ENCODE measurements at places on chromosomes 2 and 18.

GRCh38 chr2:216648105-216648504 lies 14.9 kb downstream of the IGFBP2 start:
- DNase-seq = no peak

DNA sequence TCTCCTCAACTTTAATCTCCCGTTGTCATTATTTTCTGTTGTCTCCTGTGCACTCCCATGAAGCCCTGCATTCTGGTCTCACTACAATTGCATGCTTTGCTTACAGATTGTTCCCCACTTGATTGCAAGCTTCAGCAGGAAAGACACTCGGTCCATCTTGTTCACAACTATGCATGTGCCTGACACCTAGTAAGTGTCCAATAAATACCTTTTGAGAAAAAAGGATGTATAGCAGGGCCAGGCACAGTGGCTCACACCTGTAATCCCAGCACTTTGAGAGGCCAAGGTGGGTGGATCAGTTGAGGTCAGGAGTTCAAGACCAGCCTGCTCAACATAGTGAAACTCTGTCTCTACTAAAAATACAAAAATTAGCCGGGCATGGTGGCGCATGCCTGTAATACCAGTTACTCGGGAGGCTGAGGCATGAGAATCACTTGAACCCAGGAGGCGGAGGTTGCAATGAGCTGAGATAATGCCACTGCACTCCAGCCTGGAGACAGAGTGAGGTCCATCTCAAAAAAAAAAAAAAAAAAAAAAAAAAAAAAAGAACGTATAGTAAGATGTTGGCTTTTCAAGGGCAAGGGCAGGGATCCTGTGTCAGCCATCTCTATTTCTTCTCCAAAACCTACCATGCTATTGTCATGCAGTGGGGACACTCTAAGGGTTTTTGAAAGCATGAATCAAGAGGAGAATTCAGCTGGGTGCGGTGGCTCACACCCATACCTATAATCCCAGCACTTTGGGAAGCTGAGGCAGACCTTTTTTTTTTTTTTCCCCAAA lies 338.3 kb downstream of the MYCN start:
- no peak for DNase-seq

DNA sequence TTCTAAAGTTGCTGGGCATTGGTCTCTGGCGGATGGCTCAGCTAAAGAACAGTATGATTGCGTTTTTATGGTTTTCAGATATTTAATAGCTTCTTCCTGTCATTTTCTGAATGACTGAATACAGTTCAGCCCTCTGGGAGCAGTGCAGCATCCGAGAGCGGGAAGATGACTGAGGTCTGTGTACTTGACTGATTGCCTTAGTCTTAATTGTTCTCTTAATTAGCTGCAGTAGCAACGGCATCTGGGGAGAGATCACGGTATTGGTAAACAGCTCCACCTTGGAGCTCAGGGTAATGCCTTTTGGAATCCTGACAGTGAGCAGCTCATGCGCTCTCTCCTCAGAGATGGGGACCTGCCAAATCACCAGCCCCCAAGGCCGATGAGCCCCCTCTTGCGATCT lies 481.4 kb upstream of the SPRED2 start:
- DNase-seq = no peak

- DNase-seq = no peak
Observed at GRCh38 chr2:208315081-208315788, 49.2 kb downstream of the PIKFYVE start.

- DNase-seq = peak; percentile 38
Observed at GRCh38 chr2:241461693-241462677, 46.4 kb downstream of the STK25 start.

DNA sequence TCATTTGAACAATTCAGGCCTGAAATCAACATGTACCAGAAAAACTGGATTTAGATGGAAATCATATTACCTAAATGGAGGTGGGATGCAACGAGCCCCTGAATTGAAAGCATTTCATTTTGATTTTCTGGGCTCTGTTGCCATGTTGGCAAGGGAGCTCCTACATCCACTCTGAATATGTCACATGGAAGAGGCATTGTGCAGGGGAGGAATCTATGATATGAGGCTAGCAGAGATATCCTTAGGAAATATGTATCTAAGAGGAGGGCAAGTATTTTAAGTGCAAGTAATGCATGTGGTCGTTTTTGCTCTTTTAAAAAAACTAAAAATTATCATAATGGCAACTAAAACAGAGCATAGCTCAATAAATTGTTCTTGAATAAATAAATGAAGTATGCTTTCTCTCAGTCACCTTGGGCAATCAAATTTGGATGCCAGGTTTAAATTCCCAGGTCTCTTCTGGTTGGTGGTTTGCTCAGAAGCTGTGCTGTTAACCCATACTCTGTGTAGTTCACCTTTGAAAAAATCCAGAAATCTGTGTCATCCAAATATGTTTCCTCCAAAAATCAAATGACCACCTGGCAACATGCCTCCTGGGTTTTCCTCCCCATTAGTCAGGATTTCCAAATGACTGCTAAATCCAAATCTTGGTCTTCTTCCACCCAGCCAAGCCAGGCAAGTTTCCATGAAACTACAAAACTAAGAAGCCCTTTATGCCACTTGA lies 6.5 kb upstream of the LGALSL start:
- no peak for DNase-seq

GRCh38 chr2:68796295-68796905 lies 61.8 kb downstream of the ARHGAP25 start:
- DNase-seq = no peak

DNA sequence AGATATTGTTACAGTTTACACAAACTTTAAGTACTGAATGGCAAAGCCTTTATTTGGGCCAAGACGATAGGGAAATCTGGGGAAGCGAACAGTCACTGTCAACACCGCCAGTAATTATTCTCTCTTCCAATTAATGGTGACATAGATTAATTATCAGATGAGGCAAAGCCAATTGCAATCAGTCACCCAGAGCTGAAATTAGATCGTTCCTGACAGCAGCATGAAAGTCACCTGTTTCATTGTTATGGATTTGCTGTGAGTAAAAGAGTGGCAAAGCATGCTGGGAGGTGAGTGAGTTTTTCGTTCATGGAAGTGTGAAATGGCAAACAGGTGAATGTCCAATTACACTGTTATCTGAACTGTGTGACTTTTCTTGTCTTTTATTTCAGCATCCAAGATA lies 164.8 kb upstream of the KLHL14 start:
- DNase-seq = no peak

- DNase-seq = peak; percentile 60
Observed at GRCh38 chr2:238131761-238132462, 6.6 kb upstream of the KLHL30 start.

DNA sequence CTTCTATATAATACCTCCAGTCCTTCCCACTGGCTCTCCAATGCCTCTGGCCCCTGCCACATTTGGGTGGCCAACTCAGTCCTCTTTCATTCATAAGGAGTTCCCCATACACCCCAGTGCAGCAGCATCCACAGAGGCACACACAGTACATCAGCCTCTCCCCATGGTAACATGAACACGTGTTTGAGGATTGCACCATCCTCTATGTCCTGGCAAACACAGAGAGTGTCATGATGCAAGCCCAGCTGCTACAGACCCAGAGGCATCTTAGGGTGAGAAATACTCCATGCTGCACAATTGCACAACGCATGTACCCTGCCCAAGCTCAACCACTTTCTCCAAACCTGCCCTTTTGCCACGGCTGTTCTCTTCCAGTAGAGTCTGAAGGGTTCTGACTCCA lies 11.5 kb downstream of the IGFBP5 start:
- DNase-seq = peak; percentile 56

GRCh38 chr2:96952016-96952750 lies 34.2 kb downstream of the FAM178B start:
- peak; percentile 59 for DNase-seq

DNA sequence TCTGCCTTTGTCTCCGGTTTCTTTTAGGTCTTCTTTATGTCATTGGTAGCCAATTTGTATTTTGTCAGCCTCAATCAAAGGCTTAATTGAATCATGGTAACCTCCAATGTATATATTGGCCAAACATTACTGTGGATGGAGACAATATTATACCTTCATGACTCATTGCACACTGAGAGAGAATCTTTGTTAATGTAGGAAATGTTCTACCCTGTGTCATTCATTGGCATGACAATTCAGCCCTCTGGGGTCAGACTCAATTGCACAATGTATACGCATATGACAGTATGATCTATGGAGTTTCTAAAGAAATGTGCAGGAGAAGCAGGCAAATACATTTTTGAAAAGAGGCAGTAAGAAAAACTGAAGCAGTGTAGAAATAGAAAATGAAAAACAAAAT lies 162.6 kb downstream of the PDE11A start:
- DNase-seq = no peak

- DNase-seq = peak; percentile 71
Observed at GRCh38 chr2:209387389-209387788, 36.5 kb upstream of the MAP2 start.

- no peak for DNase-seq
Observed at GRCh38 chr2:241730671-241731293, 3.6 kb upstream of the D2HGDH start.

- no peak for DNase-seq
Observed at GRCh38 chr2:159010963-159011362, 42.5 kb downstream of the TANC1 start.

DNA sequence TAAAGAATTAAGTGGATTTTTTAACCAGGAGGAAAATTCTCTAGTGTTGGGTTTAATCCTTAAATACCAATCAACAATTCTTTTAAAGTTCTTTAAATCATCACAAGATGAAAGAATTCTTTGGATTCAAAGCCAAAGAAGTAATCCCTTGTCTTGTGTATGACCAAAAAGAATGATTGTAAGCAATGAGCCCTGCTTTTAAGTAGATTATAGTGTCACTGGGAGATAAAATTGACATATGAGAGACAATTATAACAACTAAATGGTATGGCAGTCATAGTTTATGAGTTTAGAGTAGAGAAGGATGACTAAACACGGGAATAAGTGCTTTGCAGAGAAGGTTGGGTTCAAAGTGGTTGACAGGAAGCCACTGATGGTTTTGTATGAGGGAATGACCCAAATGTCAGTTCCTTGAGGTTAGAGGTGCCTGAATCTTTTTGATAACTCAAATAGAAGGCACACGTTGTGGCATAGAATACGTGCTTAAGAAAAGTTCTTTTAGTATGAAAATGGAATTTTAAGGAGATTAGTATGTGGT lies 199.6 kb upstream of the TCF4 start:
- no peak for DNase-seq

DNA sequence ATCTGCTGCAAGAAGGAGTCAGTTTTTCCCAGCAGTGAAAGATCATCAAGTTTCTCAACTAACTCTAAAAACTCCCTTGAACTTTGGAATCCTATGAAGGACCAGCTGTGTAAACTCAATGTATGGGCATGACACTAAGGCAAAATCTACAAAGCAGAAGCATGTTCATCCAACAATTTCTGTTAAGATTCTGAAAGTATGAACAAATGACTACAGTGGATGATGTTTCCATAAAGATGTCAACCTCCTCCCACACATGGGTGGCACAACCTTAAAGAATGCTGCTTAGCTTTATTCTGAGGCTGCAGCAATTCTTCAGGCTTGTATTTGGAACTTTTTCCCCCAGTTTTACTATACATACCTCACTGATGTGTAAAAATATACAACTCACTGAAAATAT lies 47.2 kb downstream of the WDR33 start:
- no peak for DNase-seq

DNA sequence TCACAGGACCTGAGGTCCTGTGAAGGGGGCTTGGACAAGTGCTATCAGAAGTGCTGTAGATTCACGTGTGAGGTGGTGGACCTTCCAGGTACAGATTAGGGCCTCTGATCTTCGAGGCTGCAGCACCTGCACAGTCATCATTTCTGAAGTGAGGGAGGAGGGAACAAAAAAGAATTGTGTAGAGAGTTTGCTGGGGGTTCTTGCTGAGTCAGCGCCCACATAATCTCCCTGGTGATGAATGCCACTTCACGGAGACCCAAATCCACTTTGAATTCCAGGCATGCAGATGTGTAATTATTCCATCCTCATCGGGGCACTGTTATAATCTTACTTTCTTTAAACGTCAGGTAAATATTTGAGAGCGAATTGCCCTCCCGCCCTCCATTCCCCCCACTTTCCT lies 128.5 kb upstream of the CAPN13 start:
- no peak for DNase-seq

DNA sequence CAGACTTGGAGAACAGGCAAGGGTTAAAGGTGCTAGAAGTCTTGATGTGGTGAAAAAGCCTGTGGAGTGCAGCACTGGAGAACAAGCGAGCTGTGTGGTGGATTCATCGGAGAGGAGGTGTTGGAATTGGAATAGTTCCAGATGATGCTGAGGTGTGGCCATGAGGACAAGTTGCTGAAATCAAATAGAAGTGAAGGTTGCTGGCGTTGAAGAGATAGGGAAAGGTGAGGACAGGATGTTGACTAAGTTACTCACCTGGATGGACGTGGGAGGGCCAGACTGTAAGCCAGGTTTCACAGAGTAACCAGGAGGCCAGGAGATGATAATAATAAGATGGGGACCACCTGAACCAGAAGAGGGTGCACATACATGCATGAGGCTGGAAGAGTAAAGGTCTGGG lies 173.4 kb downstream of the DIS3L2 start:
- no peak for DNase-seq

GRCh38 chr2:240963868-240964703 lies 34.3 kb upstream of the SNED1 start:
- no peak for DNase-seq

- DNase-seq = no peak
Observed at GRCh38 chr2:85503168-85503850, 35.7 kb upstream of the MAT2A start.

GRCh38 chr2:163373496-163373895 lies 362.3 kb downstream of the FIGN start:
- no peak for DNase-seq

DNA sequence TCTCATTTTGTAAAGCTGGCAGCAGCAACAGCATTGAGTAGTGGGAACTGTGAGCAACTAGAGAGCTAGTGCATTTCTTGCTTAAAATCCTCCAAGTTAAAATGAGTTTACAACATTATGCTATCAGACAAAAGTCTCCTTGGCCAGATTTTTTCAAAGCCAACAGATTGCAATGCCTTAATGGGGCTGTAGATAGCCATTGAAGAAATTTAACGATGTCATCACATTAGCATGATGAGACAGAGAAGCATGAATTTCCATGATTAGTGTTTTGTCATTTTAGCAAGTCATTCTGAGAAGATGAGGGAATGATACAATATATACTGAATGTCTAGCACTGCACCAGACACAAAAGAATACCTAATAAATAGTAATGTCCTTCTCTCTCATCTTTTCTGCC lies 307.5 kb upstream of the REG3G start:
- DNase-seq = no peak
